ENCODE measurements at places on chromosomes 2 and 18. TPM values are rescaled to one million over a fixed set of nuclear protein-coding genes. Genes with fewer than 3 reads are reported as not detected.

The ITGB6 gene
- 0.34 TPM for total RNA-seq

The ATOH8 gene
- 9.9 TPM for total RNA-seq

The NPAS2 gene
- total RNA-seq, result 27.8 TPM

The DCC gene
- under 0.01 TPM for total RNA-seq

The CD8B2 gene
- not detected for total RNA-seq

The CCDC178 gene
- total RNA-seq, result not detected

The CRYBA2 gene
- total RNA-seq, result 0.34 TPM

The EN1 gene
- not detected for total RNA-seq

The CD8B gene
- total RNA-seq, result not detected

The METTL4 gene
- total RNA-seq, result 10.5 TPM

The CAPN14 gene
- total RNA-seq, result 0.34 TPM

The GNLY gene
- not detected for total RNA-seq

The NAT8 gene
- total RNA-seq, result not detected

The LINC00305 gene
- total RNA-seq, result not detected

The PSME4 gene
- total RNA-seq, result 40.6 TPM

The SIX3 gene
- total RNA-seq, result not detected

The PROKR1 gene
- not detected for total RNA-seq

The CNGA3 gene
- total RNA-seq, result not detected

The SNORC gene
- 2.8 TPM for total RNA-seq

The INHBB gene
- total RNA-seq, result 0.15 TPM

The PLGLB1 gene
- 1.5 TPM for total RNA-seq

The LIMS1 gene
- 31.0 TPM for total RNA-seq

The SOWAHC gene
- total RNA-seq, result 16.0 TPM

Data from melanocyte of skin (primary cell).